ENCODE measurements at places on chromosomes 11 and 22.

- ATAC-seq, result no peak
Measured at GRCh38 chr22:37192204-37192603, 4.2 kb upstream of the C1QTNF6 start.

GRCh38 chr11:77121876-77122575 is 6.0 kb upstream of the MYO7A start:
- no peak for ATAC-seq

- ATAC-seq, result no peak
Measured at GRCh38 chr11:101563166-101563565, 20.6 kb downstream of the TRPC6 start.

GRCh38 chr11:269146-269890 is 8.9 kb upstream of the NLRP6 start:
- ATAC-seq, result peak; percentile 6

DNA sequence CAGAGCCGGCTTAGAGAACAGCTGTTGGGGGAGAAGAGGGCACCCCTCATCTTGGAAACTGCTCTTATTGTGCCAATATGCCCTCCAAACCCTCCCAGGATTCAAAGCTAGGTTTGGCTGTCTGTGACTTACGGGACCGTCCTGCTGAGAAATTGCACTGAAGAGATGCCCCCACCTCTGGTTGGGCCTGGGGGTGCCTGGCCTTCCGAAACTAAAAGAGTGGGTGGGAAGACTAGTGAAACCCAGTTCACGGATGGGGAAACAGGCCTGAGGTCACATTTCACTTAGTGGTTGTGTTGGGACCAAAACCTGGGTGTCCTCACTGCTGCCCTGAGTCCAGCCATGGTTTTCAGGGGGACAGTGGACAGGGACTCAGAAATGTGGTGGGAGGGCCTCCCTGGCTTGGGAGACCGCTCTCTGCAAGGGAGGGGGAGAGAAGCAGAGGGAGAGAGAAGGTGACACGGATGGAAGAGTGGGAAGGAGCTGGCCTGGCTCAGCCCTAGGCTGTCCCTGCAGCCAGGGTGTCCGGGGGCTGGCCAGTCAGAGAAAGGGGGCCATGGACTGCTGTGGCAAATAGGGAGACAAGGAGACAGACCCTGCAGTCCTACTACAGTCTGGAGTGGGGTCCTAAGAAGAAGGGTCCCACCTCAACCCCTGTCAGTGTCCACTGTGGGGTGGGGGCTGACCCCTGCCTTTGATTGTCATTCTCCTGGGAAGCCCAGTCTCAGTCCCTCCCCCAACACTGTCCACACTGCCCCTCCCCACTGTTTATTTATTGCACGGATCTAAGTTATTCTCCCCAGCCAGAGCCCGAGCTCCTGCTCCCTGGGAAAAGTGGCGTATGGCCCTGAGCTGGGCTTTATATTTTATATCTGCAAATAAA is 13.6 kb downstream of the MAFF start:
- no peak for ATAC-seq

GRCh38 chr11:19244084-19244483 is 3.3 kb upstream of the E2F8 start:
- ATAC-seq, result no peak

DNA sequence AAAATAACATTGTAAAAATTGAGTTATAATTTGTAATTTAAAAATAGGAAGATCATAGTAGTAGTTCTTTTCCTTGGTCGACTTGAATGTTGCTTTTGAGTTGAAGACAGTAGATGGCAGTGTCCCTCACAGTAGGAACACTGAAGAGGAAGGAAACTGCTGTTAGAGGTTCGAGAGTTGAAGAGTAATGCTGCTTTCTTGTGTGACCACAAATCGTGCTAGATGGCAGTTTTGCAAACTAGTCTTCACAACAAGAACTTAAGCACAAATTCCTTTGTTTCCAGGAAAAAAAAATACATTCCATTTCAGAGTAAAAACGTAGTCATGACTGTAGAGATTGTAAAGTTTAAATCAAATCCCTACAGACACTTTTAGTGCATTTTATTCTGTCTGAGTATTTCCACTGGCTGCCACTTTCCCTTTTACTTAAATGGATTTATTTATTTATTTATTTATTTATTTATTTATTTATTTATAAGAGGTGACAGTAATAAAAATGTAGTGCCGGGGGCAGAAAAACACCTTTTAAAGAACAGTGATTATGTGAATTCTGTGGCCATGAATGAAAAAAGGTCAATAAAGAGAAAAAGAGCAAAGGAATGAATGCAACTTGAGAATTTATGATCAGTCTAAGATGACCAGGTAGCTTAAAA is 54.6 kb downstream of the SPECC1L start:
- ATAC-seq, result peak; percentile 50

GRCh38 chr11:92246630-92247029 is 22.0 kb downstream of the FAT3 start:
- peak; percentile 34 for ATAC-seq
